ENCODE measurements at places on chromosomes 11 and 22. TPM values are rescaled to one million over a fixed set of nuclear protein-coding genes. Genes with fewer than 3 reads are reported as not detected.

SLC6A5 gene
- not detected for total RNA-seq

ACRV1 gene
- not detected for total RNA-seq

TREH gene
- not detected for total RNA-seq

ANO3 gene
- not detected for total RNA-seq

SEPTIN3 gene
- 0.81 TPM for total RNA-seq

HEPHL1 gene
- total RNA-seq: not detected

GAB4 gene
- total RNA-seq: not detected

VWCE gene
- total RNA-seq: 0.38 TPM

CDCA5 gene
- total RNA-seq: 0.64 TPM

NECTIN1 gene
- 3.5 TPM for total RNA-seq

ARFGAP3 gene
- 45.7 TPM for total RNA-seq

NCAM1 gene
- total RNA-seq: not detected

VPS11 gene
- 61.2 TPM for total RNA-seq

PIH1D2 gene
- total RNA-seq: not detected

SPI1 gene
- total RNA-seq: 4.8 TPM

BLID gene
- not detected for total RNA-seq

C22orf42 gene
- not detected for total RNA-seq

PANX3 gene
- total RNA-seq: not detected

MAJIN gene
- total RNA-seq: 0.91 TPM

FZD4 gene
- 0.06 TPM for total RNA-seq

RASD2 gene
- not detected for total RNA-seq

ABCC8 gene
- total RNA-seq: not detected

SLC37A2 gene
- total RNA-seq: 3.8 TPM

MFRP gene
- total RNA-seq: not detected

NAALAD2 gene
- total RNA-seq: not detected

GGT5 gene
- not detected for total RNA-seq

TRIM34 gene
- 10.4 TPM for total RNA-seq

OR56A1 gene
- total RNA-seq: not detected

NAV2 gene
- 4.2 TPM for total RNA-seq
